ENCODE measurements at places on chromosomes 3 and 15. TPM values are rescaled to one million over a fixed set of nuclear protein-coding genes. Genes with fewer than 3 reads are reported as not detected.
A peak's percentile ranks its signal among the peaks of the same experiment; 100 is the strongest.

Gene CCDC54
- total RNA-seq = not detected

- no peak for DNase-seq
Observed at GRCh38 chr3:168808596-168808995, 712.9 kb upstream of the GOLIM4 start.

Gene ACP3
- total RNA-seq = not detected

DNA sequence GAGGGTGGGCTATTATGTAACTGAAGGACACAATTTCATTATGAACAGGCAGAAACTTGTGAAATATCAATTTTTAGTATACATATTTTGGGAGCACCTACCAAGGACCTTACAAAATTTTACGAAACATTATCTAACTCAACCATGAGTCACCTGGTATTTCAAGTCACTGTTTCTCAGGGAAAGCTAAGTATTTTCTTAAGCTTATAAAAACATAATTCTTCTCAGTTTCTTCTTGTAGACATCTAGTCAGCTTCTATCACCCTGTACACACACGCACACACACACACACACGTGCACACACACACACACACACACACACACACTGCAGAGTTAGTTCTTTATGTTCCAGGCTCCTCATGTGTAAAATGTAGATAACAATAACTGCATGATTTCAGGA, 658.3 kb downstream of the TUSC7 start:
- no peak for DNase-seq

Gene GCNT3
- 0.30 TPM for total RNA-seq

Gene RASGRP1
- total RNA-seq = 0.28 TPM

Gene SLC12A8
- total RNA-seq = 24.2 TPM

Gene DAZL
- total RNA-seq = not detected

Gene NAALADL2
- total RNA-seq = 4.2 TPM

Gene DCLK3
- 0.05 TPM for total RNA-seq

Gene GP9
- total RNA-seq = 0.20 TPM

- DNase-seq = peak; percentile 47
Observed at GRCh38 chr3:126433496-126434263, 39.0 kb downstream of the CFAP100 start.

Gene ADCY5
- 3.8 TPM for total RNA-seq

GRCh38 chr3:129045675-129046036, 14.9 kb upstream of the GP9 start:
- DNase-seq = no peak

Gene PPARG
- total RNA-seq = 7.4 TPM

- DNase-seq = peak; percentile 26
Observed at GRCh38 chr15:67185051-67185450, 69.4 kb downstream of the AAGAB start.

DNA sequence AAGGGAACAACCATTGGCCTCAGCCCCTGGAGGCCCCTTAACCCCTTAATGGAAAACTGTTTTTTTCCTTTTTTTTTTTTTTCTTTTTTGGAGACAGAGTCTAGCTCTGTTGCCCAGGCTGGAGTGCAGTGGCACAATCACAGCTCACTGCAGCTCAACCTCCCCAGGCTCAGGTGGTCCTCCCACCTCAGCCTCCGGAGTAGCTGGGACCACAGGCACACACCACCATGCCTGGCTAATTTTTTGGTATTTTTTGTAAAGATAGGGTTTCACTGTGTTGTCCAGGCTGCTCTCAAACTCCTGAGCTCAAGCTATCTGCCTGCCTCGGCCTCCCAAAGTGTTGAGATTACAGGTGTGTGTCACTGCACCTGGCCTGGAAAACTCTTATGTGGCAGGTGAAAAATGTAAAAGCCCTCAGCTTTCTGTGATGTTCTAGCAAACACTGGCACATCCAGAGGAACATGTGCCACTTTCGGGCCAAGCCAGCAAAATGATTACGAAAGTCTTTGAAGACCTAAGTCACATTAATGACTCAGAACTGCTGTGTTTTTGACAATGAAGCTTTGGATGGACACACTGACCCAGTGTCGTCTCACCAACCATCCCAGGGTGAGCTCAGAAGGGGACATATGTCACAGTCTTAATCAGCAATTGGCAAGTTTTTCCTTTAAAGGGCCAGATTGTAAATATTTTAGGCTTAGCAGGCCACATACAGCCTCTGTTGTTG, 189.3 kb upstream of the TPM1 start:
- peak; percentile 77 for DNase-seq

DNA sequence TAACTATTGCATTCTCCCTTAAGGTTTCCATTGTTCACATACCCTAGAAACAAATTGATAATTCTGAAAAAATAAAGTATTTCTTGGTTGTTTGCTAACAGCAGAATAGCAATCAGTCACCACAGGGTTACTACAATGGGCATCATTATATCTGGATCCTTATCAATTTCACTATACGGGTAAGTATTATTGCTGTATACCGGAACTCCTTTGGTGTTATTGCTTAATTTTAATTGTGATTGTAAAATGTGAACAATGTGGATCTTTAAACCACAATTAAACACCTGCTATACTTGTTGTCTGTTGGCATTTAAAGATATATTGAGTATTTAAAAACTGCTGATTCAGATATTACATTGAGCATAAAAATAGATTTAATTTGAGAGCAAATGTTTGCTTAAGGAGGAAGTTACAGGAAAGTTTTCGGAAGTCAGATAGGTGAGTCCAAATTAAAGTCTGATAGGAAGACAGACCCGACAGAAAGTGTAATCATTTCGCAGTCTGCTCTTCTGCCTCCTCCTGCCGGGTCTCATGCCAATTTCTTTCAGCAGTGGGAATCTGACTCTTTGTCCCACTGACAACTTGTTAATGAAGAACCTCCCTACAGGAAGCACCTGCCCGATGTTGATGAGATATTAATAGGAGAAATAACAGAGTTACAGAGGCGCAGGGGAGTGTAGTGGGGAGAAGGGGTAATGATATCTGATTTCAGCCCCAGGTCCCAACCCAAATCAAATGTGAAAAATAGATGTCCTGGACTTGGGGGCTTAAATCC, 169.7 kb upstream of the TBC1D5 start:
- DNase-seq = no peak

Gene GP5
- 0.10 TPM for total RNA-seq

Gene CPNE9
- not detected for total RNA-seq

- DNase-seq = no peak
Observed at GRCh38 chr3:142866841-142867631, 21.8 kb downstream of the PCOLCE2 start.

DNA sequence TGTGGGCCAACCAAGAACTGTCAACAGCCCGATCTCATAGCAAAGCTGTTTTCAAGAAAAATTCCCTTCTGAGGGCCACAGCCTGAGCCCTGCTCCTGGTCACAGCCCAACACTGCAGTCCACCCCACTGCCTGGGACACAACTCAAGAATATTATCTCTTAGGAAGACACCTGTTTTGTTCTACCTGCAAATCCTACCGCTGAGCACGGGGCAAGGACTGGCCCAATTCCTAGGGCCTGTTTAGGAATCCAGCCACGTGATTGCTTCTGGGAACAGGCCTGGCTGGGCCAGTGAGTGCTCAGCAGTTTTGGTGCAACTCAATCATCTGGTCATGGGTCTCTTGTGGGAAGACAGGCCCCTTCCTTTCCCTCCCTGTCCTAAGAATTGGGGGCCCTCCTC, 8.3 kb downstream of the ISLR2 start:
- no peak for DNase-seq

GRCh38 chr15:47388299-47388698, 329.0 kb upstream of the SEMA6D start:
- DNase-seq = no peak

Gene TMCO5A
- not detected for total RNA-seq

Gene UROC1
- total RNA-seq = 112 TPM

DNA sequence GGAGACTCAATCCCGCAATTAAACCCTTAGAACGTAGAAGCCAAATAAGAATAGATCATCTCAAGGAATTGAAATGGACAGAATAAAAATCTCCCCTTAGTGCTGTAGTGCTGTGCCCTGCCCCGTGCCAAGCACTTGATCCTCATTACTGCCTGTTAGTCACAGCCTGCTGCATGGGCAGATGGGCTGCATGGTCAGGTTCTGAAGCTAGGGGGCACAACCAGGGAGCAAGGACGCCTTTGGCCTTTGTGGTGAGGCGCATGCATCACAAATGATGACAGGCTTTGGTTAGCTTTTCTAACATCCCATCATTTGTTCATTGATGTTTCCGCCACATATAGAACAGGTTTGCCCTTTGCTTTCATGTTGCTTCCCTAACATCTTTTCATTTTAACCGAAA, 336.3 kb upstream of the ADAMTS9 start:
- no peak for DNase-seq

All from left lobe of liver (tissue), 2 donors.